ENCODE measurements at places on chromosomes 1 and 21.

- DNase-seq: no peak
Measured at GRCh38 chr1:54800899-54801759, at the start of gene TTC22. TSS of gene TTC22 (minus strand) at chr1:54801323. CDS start at chr1:54801163, 160 bp downstream.

DNA sequence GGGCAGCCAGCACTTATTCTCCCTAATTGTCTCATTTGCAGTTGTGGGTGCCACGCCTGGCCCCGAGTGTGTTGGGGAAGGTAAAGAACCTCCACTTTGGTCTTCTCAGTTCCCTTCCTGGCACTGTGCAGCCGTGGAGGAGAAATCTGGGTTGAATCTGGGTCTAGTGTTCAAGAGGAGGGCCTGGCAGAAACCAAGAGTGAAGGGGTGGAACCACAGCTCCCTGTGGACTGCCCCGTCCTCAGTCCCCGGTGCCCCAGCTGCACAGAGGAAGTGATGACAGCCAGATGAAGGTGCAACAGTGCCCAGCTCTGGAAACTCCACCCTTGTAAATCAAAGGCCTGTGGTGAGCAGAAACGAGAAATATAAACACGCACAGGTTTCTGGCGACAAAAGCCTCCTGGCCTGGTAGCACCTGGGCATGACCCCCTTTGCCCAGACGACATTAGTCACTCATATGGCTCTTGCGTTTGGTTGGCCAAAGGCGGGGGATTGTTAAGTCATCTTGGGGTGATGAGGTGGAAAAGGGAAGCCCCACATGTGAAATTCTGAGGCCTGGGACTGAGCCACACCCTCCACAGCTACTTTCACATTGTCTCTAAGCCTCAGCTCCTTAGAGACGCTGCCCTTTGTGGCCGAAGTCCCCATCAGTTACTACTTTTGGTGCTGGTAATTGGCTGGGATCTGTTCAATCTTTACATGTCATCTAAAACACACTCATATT lies 4.2 kb upstream of the ECE1 start:
- no peak for DNase-seq

DNA sequence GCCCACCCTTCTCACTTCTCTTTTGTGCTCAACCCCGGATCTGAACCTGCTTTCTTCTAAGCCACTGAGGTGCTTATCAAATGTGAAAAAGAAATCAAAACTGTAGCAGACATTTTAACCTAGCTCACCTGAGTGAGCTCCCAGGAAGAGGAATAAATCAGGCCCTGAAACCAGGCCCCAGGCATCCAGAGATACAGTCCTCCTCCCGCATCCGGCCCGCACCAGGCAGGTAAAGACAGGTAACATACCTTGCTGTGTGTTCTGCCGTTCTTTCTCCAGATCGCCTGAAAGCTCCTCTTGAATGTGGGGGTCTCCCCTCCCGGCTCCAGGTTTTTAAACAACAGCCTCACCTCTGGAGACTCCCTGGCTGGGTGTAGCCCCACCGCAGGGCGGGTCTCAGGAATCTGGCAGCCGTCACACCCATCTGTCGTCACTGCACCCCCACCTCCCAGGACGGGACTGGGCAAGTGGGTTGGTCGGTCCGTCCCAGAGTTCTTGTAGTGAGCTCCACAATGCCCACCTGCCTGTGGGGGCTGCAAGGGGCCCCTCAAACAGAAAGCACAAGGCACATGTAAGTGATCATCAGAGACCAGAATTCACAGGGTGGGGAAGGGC lies at the start of gene LAMB3:
TSS of gene LAMB3 (minus strand) at position 305 of the 615 bp plus-strand sequence. CDS start 1,481 bp downstream, outside the sequence.
- DNase-seq: no peak

DNA sequence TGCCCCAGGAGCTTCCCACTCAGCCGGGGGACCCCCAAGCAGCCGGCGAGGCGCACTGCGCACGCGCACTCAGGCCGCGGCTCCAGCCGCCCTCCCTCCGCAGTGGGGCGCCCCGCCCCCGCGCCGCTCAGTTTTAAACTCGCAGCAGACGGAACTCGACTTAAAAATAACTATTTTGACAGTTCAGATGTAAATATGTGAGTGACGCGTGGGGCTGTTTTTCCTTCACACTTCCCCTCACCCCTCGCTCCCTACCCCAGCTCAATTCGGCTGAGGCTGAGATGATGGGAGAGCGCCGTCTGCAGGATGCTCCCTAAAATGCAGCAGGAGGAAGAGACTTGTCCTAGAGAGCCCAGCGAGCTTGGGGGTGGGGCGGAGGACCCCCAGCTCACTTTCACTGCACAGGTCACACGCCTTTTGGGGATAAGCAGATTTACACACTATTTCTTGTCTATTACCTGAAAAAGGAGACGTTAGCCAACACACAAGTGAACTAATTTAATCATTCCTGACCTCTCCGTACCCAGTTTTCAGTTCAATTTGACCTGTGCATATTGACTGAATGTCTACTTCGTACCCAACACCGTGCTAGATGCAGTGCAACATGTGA lies 8.9 kb upstream of the LEMD1 start:
- DNase-seq: no peak

DNA sequence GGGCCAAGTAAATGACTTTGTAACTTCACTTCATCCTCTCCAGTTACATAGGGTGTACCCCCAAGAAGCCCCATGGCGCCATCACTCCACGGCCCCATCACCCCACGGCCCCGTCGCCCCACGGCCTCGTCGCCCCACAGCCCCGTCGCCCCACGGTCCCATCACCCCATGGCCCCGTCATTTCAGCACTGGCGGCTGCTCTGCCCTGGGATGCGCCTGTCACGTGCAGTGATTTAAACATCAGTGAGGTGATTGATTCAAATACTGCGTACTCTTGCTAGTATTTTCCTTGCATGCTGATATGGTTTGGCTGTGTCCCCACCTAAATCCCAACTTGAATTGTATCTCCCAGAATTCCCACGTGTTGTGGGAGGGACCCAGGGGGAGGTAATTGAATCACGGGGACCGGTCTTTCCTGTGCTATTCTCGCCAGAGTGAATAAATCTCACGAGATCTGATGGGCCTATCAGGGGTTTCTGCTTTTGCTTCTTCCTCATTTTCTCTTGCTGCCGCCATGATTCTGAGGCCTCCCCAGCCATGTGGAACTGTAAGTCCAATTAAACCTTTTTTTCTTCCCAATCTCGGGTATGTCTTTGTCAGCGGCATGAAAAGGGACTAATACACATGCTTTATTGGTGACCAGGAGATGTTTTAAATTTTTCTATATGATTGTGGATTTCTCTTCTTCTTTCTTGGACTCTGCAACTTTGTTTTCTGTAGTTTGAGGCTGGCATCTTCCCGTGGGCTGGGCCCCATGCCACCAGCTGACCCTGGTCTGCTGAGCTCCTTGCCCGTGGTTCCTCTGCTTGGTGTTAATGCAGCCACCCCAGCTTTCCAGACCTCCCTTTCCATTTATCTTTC lies 50.1 kb upstream of the PCBP3 start:
- DNase-seq: no peak

DNA sequence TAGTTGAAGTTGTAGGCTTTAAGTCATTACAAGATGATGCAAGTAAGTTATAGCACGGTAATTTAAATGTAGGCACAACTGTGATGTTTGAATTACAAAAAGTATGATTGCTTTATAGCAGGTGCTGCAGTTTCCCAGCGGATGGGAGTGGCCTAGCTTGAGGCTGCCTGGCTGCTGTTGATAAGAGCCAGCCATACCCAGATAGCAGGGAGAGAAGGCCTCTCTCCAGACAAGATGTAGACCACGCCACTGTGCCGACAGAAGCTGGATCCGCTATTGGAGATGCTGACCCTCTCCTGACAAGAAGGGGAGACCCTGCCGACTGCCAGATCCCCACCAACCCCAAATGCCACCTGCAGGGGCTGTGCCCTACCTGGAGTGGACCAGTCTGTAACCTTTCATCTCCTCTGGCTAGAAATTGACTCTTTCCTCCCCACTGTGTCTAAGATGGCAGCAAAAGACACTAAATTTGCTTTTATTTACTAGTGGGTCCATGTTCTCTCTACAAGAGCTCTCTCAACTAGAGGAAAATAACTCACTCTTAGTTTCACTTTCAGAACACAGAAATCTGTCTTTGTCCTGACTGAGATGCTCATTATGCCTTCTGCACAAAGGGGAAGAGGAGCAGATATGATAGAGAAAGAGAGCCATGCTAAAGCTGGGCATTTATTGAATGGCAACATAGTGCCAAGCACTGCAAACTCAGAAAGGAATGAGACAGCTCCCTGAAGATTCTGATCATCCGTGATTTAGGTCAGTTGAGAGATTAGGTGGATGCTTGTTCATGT lies 127.9 kb downstream of the URB2 start:
- DNase-seq: no peak

GRCh38 chr21:42187976-42188653 lies 30.8 kb upstream of the ABCG1 start:
- no peak for DNase-seq

DNA sequence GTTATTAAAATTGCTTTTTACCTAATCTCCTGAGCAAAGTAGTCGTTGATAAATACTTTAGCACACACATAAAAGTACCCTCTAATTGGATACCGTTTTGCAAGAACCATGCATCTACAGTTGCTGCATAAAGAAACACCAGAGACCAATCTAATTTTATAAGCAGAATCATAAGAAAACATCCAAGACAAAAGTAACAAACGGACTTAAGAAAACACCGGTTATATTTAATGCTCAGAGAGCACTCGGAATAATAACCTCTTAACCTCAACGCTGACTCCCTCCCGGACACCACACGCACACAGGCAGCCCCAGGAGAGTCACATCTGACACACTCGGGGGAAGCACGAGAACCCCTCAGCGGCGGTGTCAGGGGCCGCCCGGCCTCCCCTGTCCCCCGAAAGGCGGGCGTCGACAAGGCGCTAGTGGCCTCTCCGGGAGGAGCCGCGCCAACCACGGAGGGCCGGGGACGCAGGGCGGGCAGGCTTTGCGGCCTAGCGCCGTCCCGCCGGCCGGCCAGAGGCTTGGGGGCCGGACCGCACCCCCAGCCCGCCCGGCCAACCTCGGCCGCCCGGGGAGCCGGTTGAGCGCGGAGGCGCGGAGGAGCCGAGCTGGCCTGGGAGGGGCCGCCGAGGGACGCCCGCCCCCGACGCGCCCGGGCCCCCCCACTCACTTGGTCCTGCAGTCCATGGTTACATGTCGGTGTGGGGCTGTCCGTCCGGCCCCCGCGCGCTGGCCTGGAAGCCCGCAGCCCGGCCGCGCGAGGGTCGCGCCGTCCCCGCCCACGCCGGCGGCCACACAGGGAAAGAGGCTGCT lies 606 bp downstream of the DENND1B start:
- no peak for DNase-seq
